ENCODE measurements at places on chromosomes 3 and 15. TPM values are rescaled to one million over a fixed set of nuclear protein-coding genes. Genes with fewer than 3 reads are reported as not detected.

GRCh38 chr3:49519296-49519695 lies 35.0 kb upstream of the BSN start:
- no peaks in the 10 kb centered on the region for H3K27me3 ChIP-seq
- H3K27ac ChIP-seq, result no peak overlapping the region
- no peak overlapping the region for H3K4me3 ChIP-seq
- no peaks in the 10 kb centered on the region for H3K36me3 ChIP-seq
- DNase-seq, result no peak

DNA sequence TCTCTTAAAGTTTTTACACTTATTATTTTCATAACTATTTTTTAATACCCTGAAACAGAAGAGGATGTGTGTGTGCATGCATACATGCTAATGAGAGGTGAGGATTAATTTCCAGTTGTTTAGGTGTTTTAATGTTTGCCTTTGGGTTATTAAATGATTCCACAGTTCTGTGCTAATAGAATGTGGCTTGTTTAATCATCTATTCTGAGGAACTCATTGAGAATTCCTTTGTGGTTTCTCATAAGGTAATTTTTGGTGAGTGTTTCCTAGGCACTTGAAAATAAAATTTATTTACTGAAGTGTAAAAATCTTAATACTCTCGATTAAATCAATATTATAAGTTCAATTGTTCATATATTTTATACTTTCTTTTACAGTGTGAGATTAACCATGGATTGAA lies 38.0 kb downstream of the STAC start:
- H3K4me3 ChIP-seq, result no peak overlapping the region
- no peak overlapping the region for H3K27ac ChIP-seq
- no peaks in the 10 kb centered on the region for H3K27me3 ChIP-seq
- no peaks in the 10 kb centered on the region for H3K36me3 ChIP-seq

GRCh38 chr3:42739401-42740158 lies 33.5 kb downstream of the CCDC13 start:
- peak; percentile 27 for DNase-seq
- H3K4me3 ChIP-seq, result no peak overlapping the region
- no peaks in the 10 kb centered on the region for H3K36me3 ChIP-seq
- no peak overlapping the region for H3K27ac ChIP-seq
- H3K4me1 ChIP-seq, result no peaks in the 10 kb centered on the region

- H3K4me1 ChIP-seq, result no peaks in the 10 kb centered on the region
- H3K36me3 ChIP-seq, result no peaks in the 10 kb centered on the region
- H3K4me3 ChIP-seq, result no peak overlapping the region
- H3K27me3 ChIP-seq, result peaks cover 11% of the 10 kb centered on the region
- DNase-seq, result no peak
These were observed 125.5 kb downstream of the NSMCE3 start for GRCh38 chr15:29143909-29144635.

GRCh38 chr3:151631946-151632345 lies 101.8 kb upstream of the AADACL2 start:
- no peak for DNase-seq
- H3K36me3 ChIP-seq, result no peaks in the 10 kb centered on the region
- no peaks in the 10 kb centered on the region for H3K27me3 ChIP-seq
- no peaks in the 10 kb centered on the region for H3K4me1 ChIP-seq
- no peak overlapping the region for H3K4me3 ChIP-seq

DNA sequence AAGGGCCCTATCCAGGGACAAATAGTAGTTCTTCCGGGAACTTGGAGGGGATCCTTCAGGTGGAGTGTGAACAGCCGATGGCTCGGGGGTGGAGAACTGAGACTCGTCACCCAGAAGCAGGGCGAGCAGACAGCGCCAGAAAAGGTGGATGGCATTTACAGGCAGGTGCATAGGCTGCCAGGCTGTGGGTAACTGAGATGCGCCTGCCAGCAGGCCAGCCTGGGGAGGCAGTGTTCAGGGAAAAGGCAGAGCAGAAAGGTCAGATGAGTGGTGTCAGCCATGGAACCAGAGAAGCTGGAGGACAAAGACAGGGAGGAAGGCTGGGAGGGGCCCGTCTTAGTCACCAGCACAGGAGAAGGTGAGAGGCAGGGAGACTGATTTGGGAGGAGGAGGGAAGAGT lies 53.0 kb upstream of the SEC22A start:
- no peak overlapping the region for H3K27ac ChIP-seq
- peaks cover 31% of the 10 kb centered on the region for H3K4me1 ChIP-seq
- H3K4me3 ChIP-seq, result no peak overlapping the region
- no peak for DNase-seq
- peaks cover 55% of the 10 kb centered on the region for H3K36me3 ChIP-seq

DNA sequence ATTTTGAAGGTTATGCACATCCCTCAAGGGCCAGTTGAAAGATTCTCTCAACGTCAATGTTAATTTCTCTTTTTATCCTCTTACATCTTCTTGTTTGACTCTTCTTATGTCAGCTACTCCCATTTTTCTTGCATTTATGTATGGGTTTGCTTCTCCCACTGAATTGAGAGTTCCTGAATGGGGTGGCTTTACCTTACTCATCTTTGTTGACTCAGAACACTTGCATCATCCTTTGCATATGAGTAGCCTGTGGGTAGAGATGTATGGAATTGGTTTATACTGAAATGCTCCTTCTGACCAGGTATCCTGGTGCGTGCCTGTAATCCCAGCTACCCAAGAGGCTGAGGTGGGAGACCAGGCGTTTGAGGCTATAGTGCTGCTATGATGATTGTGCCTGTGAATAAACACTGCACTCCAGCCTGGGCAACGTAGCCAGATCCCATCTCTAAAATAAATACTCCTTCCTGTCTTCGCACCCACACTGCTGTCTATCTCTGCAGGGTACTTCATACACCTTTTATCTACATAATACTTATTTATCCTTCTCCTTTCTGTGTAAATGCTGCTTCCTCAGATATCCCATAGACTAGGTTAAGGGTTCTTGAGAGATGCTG lies 123.6 kb upstream of the DPH6 start:
- no peak for DNase-seq
- no peak overlapping the region for H3K4me3 ChIP-seq
- peaks cover 8% of the 10 kb centered on the region for H3K4me1 ChIP-seq
- H3K36me3 ChIP-seq, result no peaks in the 10 kb centered on the region

DNA sequence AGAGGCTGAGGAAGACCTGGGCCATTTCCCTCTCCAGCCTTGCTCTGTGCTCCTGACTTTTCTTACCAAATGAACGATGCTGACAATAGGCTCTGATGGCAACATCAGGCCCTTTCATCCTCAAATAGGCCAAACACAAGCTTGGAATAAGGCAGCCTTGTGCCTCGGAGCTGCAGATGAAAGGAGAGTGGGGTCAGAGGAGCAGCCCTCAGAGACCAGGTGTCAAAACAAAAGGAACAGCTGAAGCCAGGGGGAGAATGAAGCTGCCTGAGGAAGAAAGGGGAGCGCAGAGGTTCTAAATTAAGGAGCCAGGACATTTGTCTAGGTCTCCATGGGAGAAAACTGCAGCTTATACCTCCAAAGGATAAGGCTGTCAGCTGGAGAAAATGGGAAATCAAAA lies 5.1 kb downstream of the BFSP2 start:
- no peak for DNase-seq
- H3K4me3 ChIP-seq, result no peak overlapping the region
- no peak overlapping the region for H3K27ac ChIP-seq
- H3K4me1 ChIP-seq, result no peaks in the 10 kb centered on the region
- no peaks in the 10 kb centered on the region for H3K36me3 ChIP-seq
- peaks cover 8% of the 10 kb centered on the region for H3K27me3 ChIP-seq

DNA sequence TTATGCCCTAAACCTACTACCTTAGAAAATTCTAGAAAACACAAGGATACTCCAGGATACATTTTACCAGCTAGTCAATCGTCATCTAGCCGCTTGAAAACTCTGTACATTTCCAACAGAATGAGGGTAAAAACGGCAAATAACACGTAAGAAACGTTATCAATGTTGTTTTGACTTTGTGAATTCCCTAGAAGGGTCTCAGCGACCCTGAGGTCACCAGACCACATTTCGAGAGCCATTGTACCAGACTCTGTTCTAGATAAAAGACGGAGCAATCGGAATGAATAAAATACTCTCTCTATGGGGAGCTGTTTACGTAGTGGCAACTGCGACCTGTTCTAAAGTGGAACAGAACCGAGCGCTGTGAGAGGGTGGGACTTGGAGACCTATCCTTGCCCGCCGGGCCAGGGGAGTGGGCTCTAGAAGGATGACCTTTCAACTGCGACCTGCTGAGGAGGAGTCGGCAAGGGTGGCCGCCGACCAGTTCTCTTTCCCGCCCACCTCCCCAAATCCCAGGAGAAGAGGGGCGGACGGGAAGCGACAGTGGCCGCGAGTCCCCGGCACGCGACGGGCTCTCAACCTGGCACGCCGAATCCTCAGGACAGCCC lies 778 bp upstream of the AP4E1 start:
- peak overlapping the region; percentile 93 for H3K4me3 ChIP-seq
- H3K27me3 ChIP-seq, result no peaks in the 10 kb centered on the region
- no peaks in the 10 kb centered on the region for H3K36me3 ChIP-seq

- peaks cover 9% of the 10 kb centered on the region for H3K4me1 ChIP-seq
- no peak overlapping the region for H3K27ac ChIP-seq
These were observed 37.0 kb downstream of the CCNL1 start for GRCh38 chr3:157122832-157123427.

DNA sequence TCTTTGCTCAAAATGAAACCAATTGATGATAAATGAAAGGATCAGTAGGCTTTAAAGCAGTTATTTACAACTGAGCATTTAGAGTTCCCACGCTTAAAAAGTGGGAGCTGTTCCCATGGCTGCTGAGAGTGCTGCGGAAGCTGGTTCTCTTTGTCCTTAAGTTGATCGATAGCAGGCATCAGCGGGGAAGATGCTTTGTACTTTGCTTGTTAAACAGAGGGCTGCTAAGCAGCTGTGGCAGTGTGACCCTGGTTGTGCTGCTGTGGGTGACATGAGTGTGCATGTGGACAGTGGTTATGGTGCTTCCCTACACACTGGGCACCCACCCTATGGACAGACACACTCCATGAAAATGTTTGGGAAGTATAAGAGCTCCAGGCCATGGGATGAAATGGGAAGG lies 96.3 kb downstream of the PTPRG start:
- no peak overlapping the region for H3K27ac ChIP-seq
- H3K4me3 ChIP-seq, result no peak overlapping the region
- H3K36me3 ChIP-seq, result no peaks in the 10 kb centered on the region
- DNase-seq, result no peak
- no peaks in the 10 kb centered on the region for H3K27me3 ChIP-seq

DNA sequence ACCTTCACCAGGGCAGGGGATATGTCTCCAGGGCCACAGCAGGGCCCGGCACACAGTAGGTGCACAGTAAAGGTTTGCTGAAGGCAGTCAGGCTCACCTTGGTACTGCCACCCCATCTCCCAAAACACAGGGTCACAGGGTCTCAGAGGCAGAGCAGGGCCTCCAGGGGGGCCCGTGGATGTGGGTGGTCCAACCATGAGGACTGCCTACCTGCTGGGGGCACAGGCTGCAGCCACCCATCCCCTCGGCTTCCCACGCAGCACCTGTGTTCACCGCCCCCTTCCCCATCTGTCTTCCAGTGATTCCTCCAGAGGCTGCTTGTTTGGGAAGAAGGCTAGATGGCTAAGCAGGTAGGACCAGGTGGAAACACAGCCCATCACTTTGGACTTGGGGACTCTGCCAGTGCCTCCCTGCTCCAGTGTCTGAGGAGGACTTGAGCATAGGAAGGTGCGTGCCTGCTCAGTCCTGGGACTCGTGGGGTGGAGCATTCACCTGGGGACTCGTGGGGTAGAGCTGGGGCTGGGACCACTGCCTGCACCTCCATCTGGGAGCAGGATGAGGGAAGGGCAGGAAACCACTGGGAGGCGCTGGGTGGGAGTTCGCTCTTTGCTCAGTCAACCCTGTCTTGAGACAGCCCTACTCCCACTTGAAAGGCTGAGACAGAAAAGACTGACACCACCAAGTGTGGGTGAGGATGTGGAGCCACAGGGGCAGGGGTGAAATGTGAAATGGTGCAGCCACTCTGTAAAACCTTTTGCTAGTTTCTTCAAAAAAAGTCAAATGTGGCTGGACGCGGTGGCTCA lies 18.8 kb upstream of the PLXND1 start:
- no peak overlapping the region for H3K4me3 ChIP-seq
- H3K36me3 ChIP-seq, result no peaks in the 10 kb centered on the region
- peaks cover 32% of the 10 kb centered on the region for H3K4me1 ChIP-seq
- no peak for DNase-seq

- no peaks in the 10 kb centered on the region for H3K36me3 ChIP-seq
- H3K4me3 ChIP-seq, result no peak overlapping the region
- no peak overlapping the region for H3K27ac ChIP-seq
- H3K27me3 ChIP-seq, result no peaks in the 10 kb centered on the region
These were observed 21.0 kb upstream of the CLDN18 start for GRCh38 chr3:137988982-137989381.

- H3K27ac ChIP-seq, result peak overlapping the region; percentile 45
- H3K36me3 ChIP-seq, result no peaks in the 10 kb centered on the region
- H3K27me3 ChIP-seq, result peaks cover 10% of the 10 kb centered on the region
- H3K4me3 ChIP-seq, result no peak overlapping the region
These were observed 22.0 kb downstream of the RGMA start for GRCh38 chr15:93066834-93067648.

Gene MLH1
- total RNA-seq, result 42.5 TPM

Gene VGLL3
- 5.6 TPM for total RNA-seq

Data from adrenal gland (tissue), 19 donors.